ENCODE measurements at places on chromosomes 13 and 19. TPM values are rescaled to one million over a fixed set of nuclear protein-coding genes. Genes with fewer than 3 reads are reported as not detected.
A peak's percentile ranks its signal among the peaks of the same experiment; 100 is the strongest.

DNA sequence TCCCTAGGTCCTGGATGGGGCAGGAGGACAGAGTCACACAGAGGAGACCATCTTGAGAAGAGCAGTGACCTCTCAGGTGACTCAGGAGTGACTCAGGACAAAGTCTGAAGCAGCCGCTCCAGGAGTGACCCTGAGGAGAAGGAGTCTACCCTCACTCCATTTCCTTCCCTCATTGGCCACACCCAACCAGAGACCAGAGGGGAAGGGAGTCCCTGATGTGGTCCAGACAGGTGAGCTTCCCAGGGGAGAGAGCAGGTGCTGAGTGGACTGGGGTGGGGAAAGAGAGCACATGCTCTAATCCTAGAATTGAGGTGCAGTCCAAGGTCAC, 75.5 kb upstream of the MEDAG start:
- no peak for DNase-seq

- DNase-seq, result peak; percentile 87
Measured at GRCh38 chr13:99979453-99980200, 2.0 kb upstream of the ZIC2 start.

- no peak for DNase-seq
Measured at GRCh38 chr13:30443957-30444404, 21.7 kb downstream of the UBE2L5 start.

DNA sequence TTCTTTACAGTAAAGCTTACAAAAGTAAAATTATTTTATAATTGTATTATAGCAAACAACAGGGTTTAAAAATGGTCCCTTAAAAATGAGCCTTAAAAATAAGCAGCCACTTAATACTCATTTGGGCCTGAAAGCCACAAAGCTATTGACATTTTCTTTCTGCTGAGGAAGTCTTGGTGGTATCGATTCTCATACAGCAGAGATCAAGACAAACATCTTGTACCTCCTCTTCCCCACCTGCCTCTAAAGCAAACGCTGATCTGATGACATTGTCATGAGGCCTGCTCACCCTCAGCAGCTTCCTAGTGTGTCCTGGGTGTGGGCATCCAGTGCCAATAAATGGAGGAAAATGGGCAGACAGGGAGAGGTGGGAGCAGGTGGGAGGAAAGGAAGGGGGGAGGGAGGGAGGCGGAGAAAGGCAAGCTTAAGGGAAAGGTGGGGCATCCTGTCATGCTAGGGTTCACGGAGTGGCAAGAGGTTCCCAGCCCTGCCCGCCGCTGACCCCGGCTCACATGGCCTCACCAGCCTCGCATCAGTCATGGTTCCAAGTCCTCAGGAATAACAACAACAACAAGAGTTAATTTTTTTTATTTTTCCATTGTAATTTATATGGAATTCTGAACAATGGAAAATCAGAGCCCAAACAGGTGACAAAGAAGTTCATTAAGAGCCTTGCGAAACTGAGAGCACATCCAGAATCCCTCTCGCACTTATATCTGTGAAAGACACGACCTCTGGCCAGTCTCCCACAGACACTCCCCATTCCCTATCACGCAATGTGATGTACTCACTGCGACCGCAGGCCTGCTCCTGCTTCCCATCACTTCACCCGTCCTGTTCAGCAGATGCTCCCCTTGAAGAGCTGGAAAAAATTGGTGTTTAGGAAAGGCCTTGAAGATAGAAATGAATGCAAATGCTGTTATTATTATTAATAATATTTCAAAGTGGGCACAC, 15.1 kb upstream of the ATP11A start:
- DNase-seq, result peak; percentile 73

DNA sequence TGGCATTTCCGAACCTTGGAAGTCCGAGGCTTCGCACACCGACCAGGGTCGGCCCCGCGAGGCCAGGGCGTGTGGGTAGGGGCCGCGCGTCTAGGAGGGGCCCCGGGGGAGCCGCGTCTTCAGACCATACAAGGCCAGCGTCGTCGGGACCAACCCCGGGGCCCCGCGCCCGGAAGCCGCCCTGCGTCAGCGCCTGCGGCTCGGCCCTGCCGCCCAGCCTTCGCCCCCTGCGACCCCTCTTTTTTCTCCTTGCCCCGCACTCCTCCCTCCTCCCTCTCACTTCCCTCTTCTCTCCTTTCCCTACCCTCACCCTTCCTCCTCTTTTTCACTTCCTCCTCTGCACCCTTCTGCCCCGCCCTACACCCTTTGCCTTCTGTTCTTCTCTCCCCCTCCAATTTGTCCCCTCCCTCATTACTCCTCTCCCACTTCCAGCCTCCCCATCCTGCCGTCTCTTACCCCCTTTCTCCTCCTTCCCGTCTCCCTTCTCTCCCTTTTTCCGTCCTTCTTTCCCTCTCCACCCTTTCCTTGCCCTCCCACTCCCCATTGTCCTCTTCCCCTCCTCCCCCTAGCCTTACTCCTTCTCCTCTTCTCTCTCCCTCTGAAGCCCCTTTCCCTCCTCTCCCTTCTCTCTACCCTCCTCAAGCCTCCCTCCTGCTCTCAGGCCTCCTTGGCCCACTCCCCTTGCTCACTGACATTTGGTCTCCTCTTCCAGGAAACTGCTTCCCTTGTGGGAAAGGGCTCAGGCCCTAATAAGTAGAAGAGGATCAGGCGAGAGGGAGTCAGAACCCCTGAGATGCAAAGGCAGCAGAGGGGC, 2.2 kb upstream of the PLEKHG2 start:
- DNase-seq, result peak; percentile 95

GRCh38 chr19:16168465-16169081, 4.8 kb downstream of the CIB3 start:
- no peak for DNase-seq

GRCh38 chr13:96940961-96941360, 53.3 kb downstream of the OXGR1 start:
- no peak for DNase-seq

GRCh38 chr13:100533588-100534041, 55.0 kb downstream of the GGACT start:
- no peak for DNase-seq

GRCh38 chr13:40026741-40027140, 371.3 kb downstream of the COG6 start:
- no peak for DNase-seq

DNA sequence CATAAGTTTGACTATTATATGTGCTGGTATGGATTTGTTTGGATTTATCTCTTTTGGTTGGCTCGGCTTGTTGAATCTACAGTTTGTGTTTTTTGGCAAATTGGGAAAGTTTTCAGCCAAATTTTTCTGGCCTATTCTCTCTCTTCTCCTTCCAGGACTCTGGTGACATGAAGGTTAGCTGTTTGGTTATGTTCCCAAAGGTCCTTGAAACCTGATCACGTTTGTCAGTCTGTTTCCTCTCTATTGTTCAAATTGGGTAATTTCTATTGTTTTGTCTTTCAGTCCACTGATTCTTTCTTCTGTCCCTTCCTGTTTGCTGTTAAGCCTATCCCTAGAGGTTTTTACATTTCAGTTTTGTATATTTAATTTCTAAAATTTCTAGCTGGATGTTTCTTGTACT, 81.5 kb upstream of the SHISA2 start:
- DNase-seq, result no peak

GRCh38 chr13:52887165-52887564, 38.7 kb upstream of the PCDH8 start:
- no peak for DNase-seq

GRCh38 chr13:51058461-51059167, 52.5 kb downstream of the C13orf42 start:
- no peak for DNase-seq

GRCh38 chr19:6728346-6728745, 7.9 kb upstream of the C3 start:
- no peak for DNase-seq

DNA sequence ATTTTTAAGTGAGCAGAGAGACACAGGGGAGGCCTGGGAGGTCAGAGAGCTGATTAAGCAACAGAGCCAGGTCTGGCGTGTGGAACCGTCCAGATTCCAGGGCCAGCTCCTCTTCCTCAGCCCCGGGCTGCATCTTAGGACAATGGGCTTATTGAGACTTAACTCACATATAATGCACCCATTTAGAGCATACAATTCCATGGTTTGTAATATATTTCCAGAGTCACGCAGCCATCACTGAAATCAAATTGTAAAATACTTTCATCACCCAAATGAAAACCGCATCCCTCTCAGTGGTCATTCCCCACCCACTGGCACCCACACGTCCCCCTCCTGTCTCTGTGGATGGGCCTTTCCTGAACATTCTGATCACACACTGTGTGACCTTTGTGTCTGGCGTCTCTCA, 2.1 kb upstream of the HMG20B start:
- no peak for DNase-seq

DNA sequence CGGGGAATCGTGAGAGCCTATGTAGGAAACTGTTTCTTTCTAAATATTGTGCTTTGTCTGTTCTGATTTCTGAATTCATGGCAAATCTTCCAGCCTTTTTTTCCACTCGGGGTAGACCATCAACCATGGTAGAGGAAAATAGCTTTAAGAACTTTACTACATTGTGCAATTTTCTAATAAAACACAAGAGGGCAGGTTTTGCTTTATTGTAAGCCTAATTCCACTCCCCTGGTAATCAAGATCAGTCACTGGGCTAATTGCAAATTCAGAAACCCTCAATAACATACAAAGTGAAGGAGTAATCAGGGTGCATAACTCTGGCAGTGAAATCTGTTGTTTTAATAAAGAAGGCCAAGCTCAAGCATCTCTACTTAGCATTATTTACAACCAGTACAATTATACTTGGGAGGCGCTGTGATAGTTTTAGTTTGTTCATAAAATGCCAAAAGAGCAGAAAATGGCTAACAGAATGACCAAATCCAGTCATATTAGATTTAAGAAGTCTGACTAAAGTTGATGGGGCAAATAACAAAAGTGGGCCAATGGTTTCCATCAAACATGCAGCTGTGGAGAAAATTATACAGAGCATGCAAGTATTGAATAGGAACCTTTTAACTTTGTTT, 43.8 kb downstream of the DCT start:
- no peak for DNase-seq

GRCh38 chr19:17488593-17489391, 18.5 kb downstream of the SLC27A1 start:
- DNase-seq, result no peak

Gene DMPK
- 37.5 TPM for total RNA-seq

Gene KRTDAP
- not detected for total RNA-seq

Gene NLRP5
- total RNA-seq, result not detected

Gene KLF5
- total RNA-seq, result 1.2 TPM

Gene LRG1
- total RNA-seq, result 4.0 TPM

Gene ZNF665
- total RNA-seq, result 2.5 TPM

Gene SULT2A1
- not detected for total RNA-seq

Gene PTH2
- total RNA-seq, result not detected

Gene PCDH17
- total RNA-seq, result 1.7 TPM

Gene C19orf38
- 4.4 TPM for total RNA-seq

Gene RPL18A
- 1,467 TPM for total RNA-seq

Gene SLC27A5
- total RNA-seq, result 6.5 TPM

Gene KLK8
- not detected for total RNA-seq

Gene PNMA8B
- total RNA-seq, result 2.5 TPM
